ENCODE measurements at places on chromosomes 12 and 14.

- no peak for DNase-seq
These were observed 47.1 kb upstream of the ANKS1B start for GRCh38 chr12:100031836-100032235.

GRCh38 chr14:63290741-63291430, 27.8 kb downstream of the GPHB5 start:
- DNase-seq = no peak

DNA sequence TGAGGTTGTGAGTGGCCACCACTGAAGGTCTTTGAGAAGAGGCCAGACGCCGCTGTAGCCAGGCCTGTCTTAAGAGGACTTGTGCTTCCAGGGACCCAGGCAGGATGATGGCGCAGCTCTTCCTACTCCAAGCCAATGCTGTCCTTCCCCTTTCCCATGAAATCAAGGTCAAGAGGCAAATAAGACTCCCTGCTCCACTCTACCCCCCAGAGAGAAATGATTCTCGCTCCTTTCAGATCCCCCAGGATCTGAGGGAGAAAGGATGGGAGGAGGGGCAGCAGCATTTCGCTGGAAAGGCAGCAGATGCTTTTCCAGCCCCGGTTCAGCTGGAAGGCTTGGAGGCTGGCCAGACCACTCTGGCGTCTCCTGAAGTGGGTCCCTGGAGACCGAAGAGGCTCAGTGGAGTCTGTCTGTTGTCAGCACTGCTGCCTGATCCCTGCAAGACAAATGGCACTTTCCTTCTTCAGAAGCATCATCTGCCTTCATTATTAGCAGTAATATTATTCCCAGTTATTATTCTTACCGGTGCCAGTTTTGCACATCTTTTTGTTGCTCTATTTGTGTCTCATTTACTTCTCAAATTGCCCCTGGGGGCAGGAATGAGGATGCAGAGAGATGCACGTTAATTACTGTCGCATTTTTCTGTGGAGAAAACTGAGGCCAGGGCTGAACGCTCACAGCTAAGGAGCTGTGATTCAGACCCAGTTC, 51.4 kb downstream of the C14orf132 start:
- no peak for DNase-seq

DNA sequence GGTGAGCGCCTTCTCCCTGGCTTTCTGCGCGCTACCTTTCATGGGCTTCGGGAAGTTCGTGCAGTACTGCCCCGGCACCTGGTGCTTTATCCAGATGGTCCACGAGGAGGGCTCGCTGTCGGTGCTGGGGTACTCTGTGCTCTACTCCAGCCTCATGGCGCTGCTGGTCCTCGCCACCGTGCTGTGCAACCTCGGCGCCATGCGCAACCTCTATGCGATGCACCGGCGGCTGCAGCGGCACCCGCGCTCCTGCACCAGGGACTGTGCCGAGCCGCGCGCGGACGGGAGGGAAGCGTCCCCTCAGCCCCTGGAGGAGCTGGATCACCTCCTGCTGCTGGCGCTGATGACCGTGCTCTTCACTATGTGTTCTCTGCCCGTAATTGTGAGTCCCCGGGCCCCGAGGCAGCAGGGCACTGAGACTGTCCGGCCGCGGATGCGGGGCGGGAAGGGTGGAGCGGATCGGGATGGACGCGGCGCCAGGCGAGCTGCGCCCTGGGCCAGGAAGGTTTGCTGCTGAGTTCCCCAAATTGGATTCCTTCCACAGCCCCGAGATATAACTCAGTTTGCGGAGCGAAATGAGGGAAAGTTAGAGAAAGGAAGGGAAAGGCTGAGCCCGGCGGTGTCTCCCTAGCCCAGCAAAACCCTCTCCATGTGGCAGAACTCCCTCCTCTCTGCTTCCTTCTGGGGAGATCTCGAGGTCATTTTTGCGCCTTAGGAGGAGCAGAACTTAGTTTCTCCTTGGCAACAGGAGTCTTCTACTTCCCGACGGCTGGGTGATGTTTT, 972 bp downstream of the PTGDR start:
- DNase-seq = no peak

GRCh38 chr12:123031171-123031845, 50.8 kb downstream of the ARL6IP4 start:
- no peak for DNase-seq

DNA sequence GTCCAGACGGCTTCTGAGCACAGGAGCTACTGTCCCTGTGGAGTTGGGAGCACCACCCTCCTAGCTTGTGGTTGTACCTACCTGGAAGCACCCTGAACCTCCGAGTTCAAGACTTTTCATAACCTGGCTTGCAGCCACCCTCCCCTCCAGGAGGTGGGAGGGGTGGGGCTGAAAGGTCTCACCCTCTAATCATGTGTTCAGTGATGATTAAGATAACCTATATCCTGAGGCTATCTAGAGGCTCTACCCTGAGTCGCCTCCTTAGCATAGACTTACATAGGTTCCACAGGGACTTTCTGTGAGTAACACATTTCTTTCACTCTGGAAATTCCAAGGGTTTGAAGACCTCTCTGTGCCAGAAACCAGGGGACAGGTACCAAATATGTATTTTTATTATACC, 146.5 kb downstream of the CFAP54 start:
- DNase-seq = no peak

DNA sequence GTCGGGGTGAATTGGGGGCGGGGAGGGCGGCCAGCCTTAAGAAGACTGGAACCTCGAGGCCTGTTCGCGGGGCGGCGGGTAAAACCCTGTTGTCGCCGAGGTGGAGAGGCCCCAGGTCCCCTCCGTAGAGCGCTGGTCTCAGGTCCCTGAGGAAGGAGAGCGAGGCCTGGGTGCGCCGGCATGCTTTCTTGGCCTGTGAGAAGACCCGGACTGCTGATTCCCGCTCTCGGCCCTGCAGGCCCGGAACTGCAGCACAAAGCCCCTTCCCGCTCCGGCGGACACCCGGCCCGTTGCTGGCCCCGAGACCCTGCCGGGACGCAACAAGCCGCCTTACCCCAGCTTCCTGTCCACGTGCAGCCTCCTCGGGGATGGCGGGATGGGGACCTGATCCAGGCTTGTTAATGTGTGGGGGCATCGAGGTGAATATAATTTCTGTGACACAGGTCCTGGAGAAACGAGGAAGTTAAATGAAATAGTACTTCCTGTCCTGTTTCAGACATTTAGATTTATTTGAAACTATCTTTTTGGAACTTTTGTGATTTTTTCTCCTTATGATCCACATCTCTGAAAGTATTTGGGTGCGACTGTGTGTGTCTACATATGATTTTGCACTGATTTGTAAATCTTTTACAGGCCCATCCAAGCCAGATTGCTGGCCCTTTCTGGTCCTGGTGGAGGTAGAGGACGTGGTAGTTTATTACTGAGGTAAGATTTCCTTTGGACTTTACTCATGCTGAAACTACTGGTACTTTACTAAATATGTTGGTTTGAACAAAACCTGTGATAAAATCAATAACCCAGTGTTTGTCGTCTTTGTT, 600 bp downstream of the PNN start:
- no peak for DNase-seq

GRCh38 chr12:46459861-46460545, 87.4 kb upstream of the SLC38A2 start:
- no peak for DNase-seq

DNA sequence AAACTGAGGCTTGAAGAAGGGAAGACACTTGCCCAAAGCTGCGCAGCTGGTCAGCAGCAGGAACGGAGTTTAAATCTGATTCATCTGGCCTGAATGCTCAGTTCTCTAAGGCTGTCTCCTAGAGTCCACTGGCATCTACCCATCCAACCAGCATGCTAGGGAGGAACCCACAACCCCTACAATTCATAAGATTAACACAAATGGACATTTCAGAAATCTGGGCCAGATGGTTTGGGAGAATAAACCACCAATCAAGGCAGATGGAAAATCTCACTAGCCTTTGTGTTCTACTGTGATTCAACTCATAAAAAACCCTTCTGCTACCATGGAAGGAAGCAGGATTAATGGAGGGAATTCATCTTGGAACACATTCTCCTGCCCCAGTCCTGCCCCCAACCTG, 67.8 kb downstream of the WSCD2 start:
- no peak for DNase-seq

- DNase-seq = no peak
These were observed 30.4 kb downstream of the RAP1B start for GRCh38 chr12:68641138-68641537.

GRCh38 chr14:26594756-26595545, 2.9 kb downstream of the NOVA1 start:
- DNase-seq = no peak

DNA sequence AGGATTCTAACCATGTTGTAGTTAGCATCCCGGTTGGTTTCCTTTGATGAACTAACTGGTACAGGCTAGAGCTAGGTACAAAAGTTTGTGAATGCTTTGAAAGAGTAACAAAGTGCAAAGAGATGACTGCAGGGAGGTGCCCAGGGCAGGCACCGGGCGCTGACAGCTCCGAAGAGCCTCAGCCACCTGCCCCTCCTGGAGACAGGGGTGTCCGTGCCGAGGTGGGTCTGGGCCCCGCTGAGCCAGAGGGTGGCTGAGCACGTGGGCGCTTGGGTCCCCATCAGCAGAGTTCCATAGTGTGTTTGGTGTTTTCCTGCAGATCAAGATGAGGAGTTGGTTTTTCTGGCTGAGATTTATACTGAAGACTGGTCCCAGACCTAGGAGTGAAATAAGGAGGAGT, 19.9 kb downstream of the PRKAB1 start:
- no peak for DNase-seq

DNA sequence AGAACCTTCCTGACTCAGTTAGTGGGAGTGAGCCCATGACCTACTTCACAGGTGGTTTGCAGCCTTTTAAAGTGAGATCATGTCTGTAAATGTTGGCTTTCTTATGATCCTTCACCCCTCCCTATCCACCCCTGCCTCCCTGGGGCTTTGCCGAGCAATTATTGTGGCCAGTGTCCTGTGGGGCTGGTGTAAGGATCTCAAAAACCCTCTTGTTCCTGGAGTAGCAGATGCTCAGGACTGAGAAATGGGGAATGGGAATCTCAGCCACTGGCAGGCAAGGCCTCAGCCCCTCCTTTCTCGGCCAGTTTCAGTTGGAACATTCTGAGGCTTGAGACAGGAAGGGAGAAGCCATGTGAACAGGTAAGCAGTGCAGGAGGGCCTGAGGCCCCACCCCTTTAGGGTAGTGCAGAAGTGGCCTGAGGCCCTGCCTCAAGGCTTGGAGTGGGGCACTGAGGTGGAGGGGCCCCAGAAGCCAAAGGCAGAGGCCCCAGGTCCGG, 53.8 kb downstream of the PLEKHG3 start:
- DNase-seq = no peak

DNA sequence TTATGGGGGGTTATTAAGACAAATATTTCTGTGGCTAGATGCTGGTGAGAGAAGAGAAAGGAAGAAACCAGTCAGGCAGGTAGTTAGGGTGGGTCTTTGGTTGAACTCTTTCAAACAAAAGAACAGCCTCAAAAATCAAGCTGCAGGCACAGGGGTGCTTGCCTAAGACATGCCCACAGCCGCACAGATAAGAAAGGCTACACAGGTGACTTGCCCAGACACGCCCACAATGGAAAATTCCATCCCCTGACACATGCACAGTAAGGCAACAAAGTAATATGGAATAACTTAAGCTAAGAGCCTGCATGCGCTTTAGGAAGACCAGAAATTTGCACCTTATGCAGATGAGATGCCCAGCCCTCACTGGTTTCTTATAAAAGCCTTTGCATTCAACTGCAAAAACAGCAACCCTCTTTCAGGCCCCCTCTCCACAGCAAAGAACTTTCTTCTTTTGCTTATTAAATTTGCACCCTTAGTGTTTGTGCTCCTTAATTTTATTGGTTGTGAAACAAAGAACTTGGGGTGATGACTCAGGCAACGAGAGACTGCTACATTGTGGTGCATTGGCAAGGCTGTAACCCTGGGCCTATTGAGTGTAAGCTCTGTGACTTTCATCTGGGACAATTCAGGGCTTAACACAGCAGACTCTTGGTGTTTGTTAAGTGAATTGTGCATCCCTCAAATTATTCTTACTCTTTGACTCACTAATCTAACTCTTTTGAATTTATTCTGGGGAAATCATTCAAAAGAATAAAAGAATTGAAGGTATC, 149.4 kb downstream of the RPAP3 start:
- no peak for DNase-seq

- DNase-seq = no peak
These were observed 117.9 kb upstream of the MAP1LC3B2 start for GRCh38 chr12:116441292-116441691.

- DNase-seq = no peak
These were observed 81.0 kb downstream of the PTPRR start for GRCh38 chr12:70839544-70839943.

DNA sequence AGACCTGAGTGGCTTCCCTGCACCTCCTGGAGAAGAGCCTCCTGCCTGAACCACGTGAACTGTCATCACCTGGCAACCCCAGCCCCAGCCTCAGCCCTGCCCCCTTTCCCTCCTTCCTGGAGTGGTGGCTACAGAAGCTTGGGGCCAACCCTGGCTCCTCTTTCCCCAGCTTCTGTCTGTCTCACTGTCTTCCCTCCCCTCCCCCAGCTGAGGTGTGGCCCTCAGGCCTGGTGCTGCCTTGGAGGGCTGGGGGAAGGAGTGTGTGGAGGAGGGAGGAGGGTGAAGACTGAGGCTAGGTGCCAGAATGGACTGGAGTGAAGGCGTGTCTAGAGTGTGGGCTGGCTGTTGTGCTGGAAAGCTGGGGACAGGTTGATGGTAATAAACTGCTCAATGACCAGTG, 9.7 kb downstream of the NFATC4 start:
- no peak for DNase-seq

GRCh38 chr14:90518069-90518940, 121.5 kb downstream of the CALM1 start:
- no peak for DNase-seq

GRCh38 chr12:38664661-38665269, 240.6 kb downstream of the CPNE8 start:
- DNase-seq = no peak
